ENCODE measurements at places on chromosomes 1 and 21.

GRCh38 chr1:164562061-164562460 lies 3.1 kb downstream of the PBX1 start:
- DNase-seq = no peak

DNA sequence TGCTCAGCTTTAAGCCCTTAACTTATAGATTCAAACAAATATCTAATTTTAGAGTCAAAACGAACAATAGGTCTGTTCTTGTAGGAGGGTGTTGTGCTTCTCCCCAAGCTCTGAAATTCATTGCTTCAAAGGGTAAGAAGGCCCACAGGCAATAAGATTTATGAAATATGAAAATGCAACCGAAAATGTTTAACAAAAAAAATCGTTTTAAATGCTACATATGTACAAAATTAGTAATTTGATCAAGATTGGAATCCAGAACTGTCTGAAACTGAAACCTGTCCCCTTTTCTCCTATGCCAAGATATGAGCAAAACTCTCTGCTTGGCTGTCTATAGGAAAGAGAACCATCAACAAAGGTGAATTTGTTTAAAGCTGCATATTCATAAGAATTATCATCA lies 534.3 kb downstream of the PLPP3 start:
- DNase-seq = no peak

DNA sequence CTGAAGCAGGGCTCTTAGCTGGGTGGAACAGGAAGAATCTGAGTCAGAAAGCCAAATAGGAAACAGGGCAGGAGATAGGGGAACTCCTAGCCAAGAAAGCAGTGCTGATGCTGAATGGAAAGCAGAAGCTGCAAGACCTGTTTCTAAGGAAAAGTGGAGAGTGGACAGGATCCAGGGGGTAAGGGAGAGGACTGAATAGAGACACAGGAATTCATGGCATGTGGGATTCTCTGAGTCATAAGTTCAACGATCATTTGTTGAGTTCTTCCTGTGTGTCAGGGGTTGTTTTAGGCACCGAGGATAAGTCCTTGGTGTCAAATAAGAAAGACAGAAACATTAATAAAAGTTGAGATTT lies 153.8 kb upstream of the FGGY start:
- no peak for DNase-seq

DNA sequence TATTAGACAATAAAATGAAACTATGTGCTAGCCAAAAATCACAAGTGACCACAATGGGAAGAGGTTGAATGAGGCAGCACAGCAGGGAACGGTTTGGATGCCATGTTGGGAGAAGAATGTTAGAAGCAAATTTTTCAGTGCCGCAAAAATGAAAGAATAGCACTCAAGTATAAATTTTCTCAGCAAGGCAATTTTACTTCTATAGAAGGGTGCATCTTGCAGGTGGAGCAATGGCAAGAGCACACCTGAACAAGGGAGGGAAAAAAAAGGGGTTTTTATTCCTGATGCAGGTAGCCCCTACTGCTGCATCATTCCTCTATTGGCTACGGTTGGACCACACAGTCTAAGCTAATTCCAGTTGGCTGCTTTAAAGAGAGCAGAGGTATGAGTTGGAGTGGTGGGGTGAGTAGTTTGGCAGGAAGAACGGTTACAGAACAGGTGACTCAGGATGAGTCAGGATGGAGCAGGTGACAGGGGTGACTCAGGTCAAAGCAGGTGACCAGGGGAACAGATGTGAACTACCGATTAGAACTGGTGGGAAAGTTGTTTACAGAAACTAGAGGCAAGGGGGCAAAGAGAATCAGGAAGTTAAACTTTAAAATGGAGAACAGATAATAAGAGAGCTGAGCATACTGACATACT lies 301.1 kb upstream of the NRIP1 start:
- DNase-seq = no peak

DNA sequence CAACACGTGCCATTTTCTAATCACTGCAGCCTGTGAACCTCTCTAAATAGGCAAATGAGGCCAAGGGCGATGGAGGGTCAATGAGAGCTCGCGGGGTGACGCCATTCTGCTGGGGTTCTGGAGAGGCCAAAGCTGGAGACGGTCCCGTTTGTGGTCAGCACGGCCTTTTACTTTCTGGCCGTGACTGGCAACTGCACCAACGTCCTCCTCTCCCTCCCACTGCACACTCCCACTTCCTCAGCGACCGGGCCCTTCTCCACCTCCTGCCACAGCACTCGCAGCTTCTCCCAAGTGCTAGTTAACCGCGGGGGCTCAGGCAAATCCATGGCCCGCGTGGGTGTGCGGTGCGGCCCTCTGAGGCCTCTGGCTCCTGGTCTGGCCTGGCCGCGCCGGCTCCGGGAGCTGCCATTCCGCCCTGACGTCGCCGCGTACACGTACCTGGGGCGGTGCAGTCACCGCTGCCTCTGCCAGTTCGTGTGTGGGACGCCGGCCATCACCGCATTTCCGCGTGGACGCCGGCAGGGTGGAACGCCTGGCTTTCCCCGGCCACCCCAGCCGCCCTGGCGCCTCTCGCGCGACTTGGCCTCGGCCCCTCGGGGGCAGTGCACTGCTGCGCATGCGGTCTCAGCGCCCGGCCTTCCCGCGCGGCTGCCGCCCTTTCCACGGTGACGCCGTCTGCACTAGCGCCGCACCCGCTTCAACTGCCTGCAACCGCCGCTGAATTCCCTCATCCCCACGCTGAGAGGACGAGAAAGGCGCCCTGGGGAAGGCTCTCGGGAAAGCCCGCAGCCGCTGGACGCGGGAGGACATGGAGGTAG lies 18.2 kb downstream of the OR2C3 start:
- DNase-seq = no peak

- no peak for DNase-seq
Measured at GRCh38 chr1:117656202-117656641, 50.4 kb downstream of the TENT5C start.

- no peak for DNase-seq
Measured at GRCh38 chr1:92774407-92774806, 10.5 kb downstream of the EVI5 start.

DNA sequence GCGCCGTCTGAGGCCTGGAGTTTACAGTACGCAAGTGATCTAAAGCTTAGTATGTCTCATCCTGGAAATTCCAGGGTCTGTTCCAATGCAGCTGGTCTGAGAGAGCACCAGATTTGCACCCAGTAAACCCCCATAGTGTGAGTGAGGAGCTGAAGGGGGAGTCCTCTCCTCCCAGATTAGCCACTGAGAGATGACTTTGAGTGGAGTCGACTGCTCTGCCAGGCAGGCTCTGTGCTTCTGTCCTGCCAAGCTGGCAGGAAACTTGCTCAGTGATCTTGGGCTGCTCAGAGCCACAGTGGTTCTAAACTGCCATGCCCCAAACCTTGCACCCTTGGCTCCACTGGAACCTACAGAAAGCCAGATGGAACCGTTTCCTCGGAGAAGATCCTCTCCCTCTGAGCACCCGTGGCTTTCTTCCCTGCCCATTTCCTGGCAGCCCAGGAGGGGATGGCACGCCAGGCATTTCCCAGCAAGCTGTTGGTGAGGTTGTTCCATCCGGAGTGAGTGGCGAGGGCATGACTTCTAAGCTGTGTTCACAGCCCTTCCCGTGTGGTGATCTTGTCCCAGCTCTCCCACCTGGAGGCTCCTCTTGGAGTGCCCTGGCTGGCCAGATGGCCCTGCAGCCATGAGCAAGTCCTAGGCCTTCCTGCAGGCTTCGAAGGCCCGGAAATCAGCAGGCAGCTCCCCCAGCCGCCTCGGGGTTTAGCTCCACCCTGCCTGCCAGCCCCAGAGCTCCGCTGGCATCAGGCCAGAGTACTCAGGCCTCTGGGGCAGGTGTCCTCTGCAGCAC lies 125.9 kb upstream of the VAMP3 start:
- peak; percentile 86 for DNase-seq

GRCh38 chr1:46396441-46397398 lies 2.6 kb downstream of the FAAH start:
- DNase-seq = no peak

DNA sequence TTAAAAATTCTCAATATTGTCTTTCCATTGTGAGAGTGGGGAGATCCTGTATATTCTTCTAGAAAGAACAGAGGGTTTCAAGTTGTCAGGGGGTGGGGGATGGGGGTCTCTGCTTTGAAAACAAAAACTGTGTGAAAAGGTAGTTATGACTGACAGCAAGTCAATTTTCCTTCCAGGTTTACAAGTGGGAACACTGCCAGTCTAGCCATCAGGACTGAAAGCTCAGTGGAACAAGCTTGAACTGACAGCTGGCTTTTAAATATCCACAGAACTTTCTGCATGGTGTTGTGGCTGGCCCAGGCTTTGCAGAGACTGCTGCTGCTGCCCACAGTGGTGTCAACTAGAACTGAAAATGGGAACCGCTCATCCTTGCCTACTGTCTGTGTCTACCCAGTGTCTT lies 162.6 kb downstream of the TNR start:
- no peak for DNase-seq

- no peak for DNase-seq
Measured at GRCh38 chr1:183424691-183425090, 6.5 kb upstream of the NMNAT2 start.

DNA sequence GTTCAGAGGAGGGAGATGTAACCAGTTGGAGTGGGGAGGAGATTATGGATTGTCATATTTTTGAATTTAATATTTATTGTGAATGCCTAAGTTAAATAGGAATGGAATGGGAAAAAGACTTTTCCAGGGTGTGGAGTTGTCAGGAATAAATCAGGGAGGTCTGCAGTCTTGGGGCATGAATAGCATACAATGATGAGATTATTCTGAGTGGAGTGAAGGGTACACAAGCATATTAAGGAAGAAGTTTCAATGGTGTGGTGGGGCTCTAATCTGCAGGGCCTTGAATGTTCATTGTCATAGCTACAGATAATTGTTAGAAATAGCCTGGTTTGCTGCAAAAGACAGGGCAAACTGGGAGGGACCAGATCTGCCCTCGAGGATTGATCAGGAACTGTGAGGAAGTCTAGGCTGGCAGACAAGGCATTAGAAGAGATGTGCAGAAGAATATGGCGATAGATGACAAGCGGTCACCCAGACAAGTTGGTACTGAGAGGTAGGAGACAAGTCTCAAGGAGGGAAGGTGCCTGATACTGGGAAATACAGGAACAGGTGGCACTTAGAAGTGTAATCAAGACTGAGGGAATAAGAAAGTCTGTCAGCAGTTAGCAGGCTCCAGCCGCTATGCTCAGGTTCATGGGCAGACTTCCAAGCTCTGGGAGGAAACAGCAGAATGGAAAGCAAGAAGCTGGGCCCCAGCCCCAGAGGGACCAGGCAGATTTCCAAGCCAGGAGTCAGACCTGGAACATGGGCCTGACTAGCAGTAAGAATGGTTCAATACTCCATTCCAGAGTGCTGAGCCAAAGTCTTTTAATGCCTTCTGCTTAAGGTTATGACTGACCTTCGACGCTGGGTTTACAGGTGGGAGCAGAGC lies 20.9 kb upstream of the RGL1 start:
- DNase-seq = peak; percentile 36

Measured in DMS79 (cell line).